ENCODE measurements at places on chromosomes 3 and 15.

DNA sequence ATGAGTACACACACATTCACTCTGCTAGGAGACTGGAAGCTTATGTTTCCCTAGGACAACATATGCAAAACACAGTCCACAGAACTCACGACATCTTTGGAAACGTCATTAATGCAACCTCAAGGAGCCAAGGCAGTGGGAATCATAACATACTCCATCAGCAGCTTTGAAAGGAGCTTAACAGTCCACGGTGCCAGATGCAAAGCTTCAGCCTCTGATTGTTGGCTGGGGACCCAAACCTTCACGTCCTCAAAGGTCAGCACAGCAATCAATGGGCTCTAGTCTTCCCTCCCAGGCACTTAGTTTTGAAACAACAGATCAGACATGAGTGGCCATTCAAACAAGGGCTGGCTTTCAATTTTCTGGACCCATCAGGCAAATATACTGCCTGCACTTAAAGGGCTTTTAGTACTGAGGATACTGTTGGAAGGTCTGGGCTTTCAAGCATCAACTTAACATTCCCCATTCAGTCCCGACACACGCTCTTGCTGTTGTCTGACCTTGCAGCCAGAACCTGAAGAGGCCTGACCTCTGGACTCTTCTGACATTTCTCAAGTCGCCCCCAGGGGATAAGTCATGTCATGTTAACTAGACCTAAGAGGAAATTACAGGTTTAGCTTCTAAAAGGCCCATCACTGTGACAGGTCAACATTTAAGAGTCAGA lies 223.0 kb downstream of the PDZRN3 start:
- no peak for DNase-seq

GRCh38 chr3:10600296-10600714 lies 94.9 kb upstream of the ATP2B2 start:
- DNase-seq: no peak

DNA sequence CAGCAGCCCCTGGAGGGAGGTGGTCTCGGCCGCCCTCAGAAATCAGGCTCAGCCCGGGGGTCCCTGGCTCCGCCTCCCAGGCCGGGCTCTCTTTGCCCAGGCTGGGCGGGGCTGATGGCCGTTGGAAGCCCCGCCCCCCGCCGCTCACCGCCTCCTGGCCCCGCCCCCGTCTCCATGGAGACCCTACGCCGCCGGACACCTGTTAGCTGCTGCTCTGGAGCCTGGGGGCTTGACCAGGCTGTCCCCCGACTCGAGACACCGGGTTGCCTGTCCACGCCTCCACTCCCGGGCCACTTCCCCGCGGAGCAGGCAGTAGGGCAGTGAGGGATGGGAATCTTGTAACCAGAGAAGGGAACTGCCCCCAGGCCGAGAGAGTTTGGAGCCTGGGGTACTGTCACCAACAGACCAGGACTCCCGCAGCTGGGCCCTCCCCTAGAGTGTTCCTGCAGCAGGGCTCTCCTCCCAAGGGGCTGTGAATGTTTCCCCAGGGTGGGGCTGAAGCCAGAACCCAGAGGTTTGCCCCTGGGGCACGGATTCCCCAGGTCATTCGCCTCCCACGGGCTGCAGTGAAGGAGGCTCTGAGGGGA lies 27.8 kb upstream of the RPL32 start:
- no peak for DNase-seq

DNA sequence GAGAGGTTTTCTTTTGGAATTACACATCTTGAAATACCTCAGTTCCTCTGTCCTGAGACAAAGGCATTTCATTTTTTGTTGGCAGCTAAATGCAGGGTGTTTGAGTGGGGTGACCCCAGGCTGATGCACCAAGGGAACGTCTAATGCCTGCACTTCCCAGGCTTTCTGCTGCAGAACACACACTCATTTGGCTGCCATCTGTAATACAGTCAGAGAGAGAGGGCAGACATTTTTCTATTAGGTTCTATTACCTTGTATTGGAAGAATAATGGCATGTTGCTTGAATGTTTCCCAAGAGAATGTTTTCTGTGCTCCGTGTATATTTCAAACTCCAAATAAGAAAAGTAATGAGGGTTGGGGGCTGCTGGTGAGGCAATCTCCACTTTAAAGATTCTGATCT lies 87.1 kb downstream of the PTPRG start:
- DNase-seq: no peak

DNA sequence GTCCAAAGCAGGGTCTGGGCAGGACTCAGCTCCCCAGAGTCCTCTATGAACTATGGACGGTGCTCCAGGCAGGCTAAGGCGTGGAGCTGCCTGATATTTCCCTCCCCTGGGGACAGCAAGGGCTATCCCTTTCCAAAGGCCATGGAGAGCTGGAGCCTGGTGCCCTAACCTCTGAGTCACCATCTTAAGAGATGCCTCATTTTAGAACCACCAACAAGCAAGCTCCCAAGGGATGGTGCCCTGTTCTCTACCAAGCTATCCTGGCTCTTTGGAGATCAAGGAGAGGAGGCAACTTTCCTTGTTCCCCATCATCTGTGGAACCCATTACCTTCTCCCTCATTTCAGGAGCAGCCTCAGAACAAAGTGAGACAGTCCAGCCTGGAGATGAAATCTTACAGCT lies 15.7 kb downstream of the STARD5 start:
- DNase-seq: no peak

GRCh38 chr3:30504939-30505338 lies 101.5 kb upstream of the TGFBR2 start:
- no peak for DNase-seq

DNA sequence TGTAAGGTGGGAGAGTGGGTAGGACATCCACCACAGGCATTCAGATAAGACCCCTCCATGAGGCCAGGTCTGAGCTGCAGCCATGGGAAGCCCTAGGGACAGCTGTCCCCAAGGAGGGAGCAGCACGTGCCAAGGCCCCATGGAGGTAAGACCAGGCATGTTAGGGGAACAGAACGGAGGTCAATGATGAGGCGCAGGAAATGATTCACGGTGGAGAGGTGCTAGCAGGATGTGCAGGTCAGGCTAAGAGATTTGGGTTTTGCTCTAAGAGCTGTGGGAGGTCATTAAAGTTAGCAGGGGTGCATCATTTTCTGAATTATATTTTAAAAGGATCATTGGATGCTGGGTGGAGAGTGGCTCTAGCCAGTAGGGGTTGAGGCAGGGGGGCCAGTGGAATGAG lies 66.4 kb upstream of the SNRPA1 start:
- DNase-seq: no peak

GRCh38 chr3:96354742-96355141 lies 459.7 kb upstream of the EPHA6 start:
- DNase-seq: peak; percentile 49

DNA sequence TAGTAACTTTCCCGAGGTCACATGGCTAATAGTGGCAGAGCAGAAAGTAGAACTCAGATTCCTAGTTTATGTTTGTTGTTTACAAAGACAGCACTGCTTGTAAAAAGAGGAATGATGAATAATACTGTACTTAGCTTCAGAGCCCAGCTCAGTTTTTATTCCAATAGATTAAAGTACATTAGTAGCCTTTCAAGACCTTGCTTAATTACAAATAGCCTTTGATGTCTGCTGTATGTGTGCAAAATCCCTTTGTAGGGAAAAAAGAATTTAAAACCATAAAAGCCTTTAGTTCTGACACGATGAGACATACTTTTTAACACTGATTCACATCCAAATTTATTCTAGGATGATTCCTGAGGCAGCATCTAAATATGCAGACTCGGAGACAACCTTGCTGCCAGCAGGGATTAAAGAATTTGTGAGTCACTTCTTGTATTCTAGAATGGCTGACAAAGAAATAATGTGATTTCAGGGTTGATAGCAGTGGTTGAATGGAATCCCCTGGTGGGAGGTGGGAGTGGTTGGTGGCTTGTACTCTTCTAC lies 324.2 kb upstream of the TGFBR2 start:
- peak; percentile 97 for DNase-seq

DNA sequence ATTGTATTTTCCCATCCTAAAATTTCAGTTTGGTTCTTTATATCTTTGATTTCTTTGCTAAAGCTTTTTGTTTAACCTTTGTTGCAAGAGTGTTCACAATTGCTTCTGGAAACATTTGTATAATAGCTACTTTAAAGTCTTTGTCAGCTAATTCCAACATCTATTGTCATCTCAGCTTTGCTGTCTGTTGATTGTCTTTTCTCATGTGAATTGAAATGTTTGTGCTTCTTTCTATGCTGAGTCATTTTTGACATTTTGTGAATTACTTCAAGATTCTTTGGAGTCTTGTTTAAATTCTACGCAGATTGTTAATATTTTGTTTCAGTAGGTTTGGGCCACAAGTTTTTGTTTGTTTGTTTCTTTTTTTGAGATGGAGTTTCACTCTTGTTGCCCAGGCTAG lies 73.2 kb downstream of the SUCNR1 start:
- DNase-seq: no peak

Data from kidney glomerular epithelial cell (primary cell).